Stimulated activated CD4-positive, alpha-beta T cell treated with anti-CD3 and anti-CD28 coated beads, Interleukin-1b, Interleukin-23, amount 100 ng/mL, for 4 hours (primary cell): ENCODE measurements at places on chromosomes 1 and 21.

DNA sequence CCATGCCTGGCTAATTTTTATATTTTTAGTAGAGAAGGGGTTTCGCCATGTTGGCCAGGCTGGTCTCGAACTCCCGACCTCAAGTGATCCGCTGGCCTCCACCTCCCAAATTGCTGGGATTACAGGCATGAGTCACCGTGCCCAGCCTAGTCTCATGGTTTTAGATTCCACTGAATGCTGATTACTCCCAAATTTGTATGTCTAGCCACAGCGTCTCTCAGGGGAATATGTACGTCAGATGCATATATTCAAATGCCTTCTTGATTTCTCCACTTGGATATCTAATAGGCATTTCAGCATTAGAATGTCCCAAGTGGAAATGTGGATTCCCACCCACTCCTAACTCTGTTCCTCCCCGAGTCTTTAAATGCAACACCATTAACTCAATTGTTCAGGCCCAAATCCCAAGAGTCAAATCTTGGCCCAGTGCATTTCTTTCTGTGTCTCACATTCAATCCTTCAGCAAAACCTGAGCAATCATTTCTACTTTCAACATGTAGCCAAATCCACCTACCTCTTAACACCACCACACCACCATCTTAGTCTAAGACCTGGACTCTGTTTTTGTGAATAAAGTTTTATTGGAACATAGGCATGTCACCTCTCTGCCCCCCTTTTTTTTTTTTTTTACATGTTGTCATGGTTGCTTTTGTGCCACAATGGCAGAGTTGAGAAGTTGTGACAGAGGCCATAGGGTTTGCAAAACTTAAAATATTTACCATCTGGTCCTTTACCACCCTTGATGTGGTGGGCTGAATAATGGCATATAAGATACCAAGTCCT lies 9.8 kb upstream of the CAMTA1 start:
- no peak for DNase-seq

DNA sequence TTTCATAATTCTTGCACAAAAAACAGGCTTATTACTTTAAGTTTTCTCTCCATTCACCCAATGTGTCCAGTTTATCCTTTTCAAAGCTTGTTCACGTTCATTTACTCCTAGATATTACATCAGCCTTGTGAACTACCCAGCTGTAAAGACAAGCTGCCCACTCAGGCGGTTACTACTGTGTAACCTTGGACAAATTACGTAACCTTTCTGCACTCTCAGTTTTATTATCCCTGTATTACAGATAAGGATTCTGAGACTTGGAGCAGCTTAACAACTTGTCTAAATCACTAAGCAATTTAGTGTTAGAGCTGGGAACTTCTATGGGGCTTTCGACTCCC lies 20.5 kb upstream of the LPAR3 start:
- no peak for DNase-seq

DNA sequence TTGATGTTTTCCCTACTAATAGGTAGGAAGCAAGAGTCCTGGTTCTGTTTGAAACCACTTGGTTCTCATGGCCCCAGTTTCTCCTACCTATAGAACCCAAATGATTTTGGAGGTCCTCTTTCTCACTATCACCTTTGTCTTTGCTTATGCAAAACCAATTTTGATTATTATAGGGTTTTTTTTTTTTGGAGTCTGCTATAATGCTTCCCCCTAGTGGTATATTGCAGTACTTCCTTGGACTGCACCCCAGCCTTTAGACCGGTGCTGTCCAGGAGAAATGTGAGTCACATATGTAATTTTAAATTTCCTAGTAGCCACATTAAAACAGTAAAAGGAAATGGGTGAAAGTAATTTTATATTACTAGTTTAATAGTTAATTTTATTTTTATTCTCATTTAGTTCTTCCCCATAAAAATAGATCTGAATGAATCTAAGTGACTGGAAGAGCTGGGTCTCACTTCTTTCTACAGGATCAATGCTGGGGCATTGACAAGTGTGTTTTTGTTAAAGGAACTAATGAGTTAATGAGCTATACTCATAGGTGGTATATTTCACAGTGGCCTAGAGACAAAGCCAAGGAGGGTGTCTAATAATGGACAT lies 10.6 kb downstream of the FCMR start:
- DNase-seq, result no peak

GRCh38 chr21:29827236-29827635 lies 112.6 kb downstream of the GRIK1 start:
- no peak for DNase-seq

GRCh38 chr21:32470206-32470605 lies 57.7 kb downstream of the EVA1C start:
- no peak for DNase-seq

GRCh38 chr21:35202431-35202830 lies 153.3 kb upstream of the RUNX1 start:
- DNase-seq, result no peak

DNA sequence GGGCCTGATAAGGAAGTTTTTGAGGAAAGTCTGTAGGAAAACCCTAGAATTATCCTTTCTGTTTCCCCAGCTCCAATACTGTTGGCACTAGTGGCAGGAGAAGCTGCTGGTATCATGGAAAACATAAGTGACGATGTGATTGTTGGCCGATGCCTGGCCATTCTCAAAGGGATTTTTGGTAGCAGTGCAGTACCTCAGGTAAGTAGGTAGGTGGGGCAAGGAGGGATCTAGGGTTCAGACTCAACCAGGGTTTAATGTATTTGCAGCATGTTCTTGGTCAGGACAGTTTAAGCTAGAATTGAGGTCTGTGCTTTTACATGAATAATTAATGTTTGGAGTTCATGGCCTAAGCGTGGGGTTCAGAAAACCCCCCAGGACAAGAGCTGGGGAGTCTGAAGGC lies 62.1 kb downstream of the KDM1A start:
- DNase-seq, result no peak
